T-helper 22 cell (primary cell): ENCODE measurements at places on chromosomes 6 and 20.

GRCh38 chr6:143598466-143599080 lies 79.2 kb upstream of the PHACTR2 start:
- DNase-seq: peak; percentile 2

DNA sequence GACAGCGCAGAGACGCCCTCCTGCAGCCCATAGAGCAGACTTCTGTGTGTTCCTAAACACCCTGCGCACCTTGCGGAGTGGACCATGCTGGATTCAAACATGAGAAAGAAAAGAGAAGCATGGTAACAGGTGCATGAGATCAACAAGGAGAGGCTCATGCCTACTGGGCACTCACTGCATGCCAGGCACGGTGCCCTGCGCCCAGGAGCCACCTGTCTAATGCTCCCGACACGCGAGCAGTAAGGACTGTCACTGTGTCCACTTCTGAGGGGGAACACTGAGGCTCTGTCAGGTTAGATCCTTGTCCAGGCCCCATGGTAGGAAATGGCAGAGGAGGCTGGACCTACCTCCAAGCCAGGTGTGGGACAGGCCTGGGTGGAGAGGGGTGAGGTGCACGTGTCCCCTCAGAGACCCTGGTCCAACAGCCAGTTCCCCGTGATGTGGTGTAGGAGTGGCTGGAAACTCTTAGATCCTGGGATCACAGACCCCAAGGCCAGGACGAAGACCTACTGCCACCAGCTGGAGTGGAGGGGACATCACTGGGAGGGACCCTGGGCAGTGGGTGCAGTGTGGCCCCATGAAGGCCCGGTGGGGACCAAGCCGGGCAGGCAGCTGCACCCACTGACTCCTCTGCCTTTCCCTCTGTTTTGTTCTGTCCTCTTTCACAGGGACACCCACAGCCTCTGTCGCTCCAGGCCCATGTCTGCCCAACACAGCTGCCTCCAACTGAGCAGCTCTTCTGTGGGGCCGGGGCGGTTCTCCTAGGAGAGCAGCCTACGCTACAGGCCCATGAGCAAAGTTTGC lies 29.5 kb downstream of the ZBP1 start:
- DNase-seq: no peak

DNA sequence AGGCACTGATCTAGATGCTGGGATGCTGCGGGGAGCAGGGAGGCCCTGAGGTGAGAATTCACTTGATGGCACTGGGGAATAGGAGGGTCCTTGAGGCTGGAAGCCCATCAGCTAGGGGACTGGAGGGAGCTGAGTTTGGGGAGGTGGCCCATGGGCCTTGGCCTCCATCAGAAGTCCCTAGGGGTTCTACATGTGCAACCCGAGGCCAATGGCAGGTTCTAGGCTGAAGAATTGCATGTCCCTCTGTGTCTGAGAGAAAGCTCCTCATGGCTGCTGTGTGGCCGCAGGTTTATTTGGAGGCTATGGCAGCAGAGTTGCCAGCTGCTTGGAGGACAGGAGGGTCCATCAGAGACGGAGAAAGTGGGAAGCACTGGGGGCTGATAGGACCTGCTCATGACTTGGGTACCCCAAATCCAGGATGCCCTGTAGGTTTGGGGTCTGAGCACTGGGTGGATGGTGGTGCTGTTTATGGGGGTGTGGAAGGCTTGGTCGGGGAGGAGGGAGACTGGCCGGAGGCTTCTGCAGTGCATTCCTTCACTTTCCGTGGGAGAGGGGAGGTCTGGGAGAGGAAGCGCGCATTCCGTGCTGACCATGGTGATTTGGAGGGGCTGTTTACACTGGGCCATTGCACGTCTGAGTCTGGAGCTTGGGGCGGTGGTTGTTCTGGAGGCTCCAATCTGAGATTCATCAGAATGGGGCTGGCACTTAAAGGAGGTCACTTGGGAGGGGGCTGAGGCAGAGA lies 24.8 kb upstream of the PHACTR3 start:
- DNase-seq: no peak

- DNase-seq: peak; percentile 66
These were observed 25.3 kb upstream of the TOP1 start for GRCh38 chr20:41003143-41003935.

- DNase-seq: no peak
These were observed 18.2 kb downstream of the GNAS-AS1 start for GRCh38 chr20:58832457-58832856.

DNA sequence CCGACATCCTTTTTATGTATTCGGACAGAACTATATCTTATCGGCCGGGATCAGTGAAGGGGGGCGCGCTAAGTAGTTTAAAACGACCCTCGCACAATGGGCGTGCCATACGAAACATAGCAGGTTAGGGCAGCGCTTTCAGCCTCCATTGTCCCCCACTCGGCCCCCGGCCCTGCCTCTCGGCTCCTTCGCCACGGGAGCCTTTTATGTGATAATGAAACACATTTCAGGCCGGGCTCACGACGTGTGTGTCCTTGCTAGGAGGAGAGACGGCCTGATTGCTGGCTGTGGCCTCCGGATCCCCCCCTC lies 5.3 kb downstream of the FOXA2 start:
- no peak for DNase-seq

DNA sequence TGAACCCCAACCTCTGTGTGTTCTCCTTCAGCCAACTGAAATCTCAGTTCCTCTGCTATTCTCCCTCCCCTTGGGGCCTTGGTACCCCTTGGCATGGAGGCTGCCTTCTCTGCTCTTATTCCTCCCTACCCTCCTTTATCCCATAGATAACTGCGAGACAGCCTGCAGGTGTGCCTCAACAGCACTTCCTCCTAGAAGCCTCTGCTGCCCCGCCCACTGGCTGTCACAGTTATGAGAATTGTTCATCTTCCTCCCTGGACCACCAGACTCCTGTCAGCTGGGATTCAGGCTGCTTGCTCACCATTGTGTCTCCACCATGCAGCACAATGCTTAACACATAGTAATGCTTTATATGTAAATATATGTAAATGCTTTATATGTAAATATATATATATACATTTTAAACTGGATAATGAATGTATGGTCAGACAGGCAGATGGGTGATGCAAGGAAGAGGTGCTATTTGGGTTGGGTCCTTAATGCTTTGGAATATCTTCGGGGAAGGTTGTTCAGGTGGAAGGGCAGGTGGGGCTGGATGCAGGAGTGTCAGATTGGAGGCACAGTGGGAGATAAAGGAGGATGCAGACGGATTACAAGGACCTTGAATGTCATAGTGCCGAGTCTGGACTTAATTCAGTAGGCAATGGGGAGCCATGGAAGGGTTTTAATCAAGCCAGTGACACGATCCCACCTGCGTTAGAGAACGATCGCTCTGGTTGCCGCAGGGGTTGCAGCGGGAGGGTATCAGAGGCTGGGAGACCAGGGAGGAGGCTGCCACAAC lies 4.9 kb downstream of the CDH22 start:
- no peak for DNase-seq

DNA sequence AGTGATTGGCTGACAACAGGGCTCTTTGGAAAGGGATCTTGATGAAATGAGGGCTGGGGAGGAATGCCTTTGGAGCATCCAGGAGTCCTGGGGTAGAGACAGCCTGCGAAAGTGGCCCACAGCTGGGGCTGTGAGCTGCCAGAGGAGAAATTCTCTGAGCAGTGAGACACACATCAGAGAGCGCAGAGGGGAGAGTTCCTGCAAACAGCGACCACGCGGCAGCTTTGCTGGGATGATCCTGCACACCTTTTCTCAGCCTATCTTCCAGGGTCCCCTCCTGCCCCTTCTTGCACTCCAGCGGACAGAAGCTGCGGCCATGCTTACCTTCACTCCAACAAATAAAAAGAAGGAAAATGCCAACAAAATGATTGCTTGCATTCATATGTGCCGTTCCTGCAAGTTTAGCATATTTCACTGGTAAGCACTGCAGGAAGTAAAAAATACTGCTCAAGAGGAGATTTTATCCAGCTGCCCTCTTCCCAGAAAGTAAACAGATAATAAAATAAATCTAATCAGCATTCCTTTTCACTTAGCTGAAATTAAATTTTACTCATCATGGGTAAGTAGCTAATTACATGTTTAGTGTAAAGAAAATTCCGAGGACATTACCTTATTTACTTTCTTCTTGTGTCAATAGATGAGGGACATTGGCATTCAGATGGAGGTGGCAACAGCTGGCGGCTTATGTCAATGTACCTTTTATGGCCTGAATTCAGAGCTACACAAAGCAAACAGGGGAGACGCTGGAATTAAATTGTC lies 339.9 kb upstream of the ARID1B start:
- DNase-seq: no peak

DNA sequence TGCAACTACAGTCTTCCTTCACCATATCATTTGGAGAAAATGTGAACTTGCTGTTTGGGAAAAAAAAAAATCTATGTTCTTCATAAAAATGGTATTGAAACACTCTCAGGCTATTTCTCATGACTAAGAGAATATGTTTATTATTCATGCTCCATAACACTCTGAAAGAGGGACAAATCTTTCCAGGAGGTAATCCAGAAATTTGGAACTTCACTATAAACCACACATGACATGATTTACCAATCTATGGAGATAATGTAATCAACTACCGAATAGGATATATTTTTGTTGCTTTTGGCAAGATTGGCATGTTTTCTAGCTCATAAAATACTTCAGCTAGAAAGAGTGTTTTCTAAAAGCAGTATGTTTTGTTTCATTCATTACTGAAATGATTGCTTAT lies 56.3 kb downstream of the THEMIS start:
- no peak for DNase-seq

GRCh38 chr6:11900662-11901598 lies 111.2 kb upstream of the HIVEP1 start:
- DNase-seq: no peak

GRCh38 chr6:100078509-100078908 lies 84.5 kb upstream of the MCHR2 start:
- no peak for DNase-seq

DNA sequence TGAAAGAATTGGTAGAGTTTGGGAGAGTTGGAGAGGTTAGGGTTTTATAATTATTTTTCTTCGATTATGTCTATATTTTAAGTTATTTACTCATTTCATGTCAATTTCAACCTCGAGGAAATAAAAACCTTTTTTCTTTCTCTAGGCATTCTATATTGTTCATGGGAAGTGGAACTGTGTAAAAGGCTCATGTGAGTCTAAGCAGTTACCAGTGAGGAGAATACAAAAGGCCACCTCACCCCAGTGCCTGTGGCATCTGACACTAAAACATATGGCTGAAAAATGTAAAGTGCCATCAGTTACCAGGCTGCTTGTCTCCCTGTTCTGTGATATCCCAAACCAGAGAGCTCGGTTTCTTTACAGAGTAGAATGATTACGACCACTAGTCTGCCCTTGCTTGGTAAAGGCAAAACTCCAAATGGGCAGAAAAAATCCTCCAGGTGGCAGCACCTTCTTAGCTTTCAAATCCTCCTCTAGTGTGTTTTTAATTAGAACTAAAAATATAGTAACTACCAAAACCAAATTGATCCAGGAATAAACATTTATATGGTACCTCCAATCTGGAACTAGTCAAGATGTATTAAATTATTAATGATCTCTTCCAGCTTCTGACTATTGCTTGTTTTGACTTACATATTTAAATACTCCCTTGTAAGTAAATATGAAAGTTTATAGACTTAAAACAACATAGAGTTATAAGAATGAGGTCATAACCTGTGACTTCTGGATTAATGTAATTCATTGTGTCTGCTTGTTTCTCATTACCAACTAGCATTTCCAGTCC lies 122.6 kb upstream of the MCHR2 start:
- DNase-seq: no peak

GRCh38 chr6:134962421-134962820 lies 12.5 kb upstream of the ALDH8A1 start:
- no peak for DNase-seq

GRCh38 chr20:59413326-59413865 lies 113.0 kb downstream of the EDN3 start:
- no peak for DNase-seq

GRCh38 chr6:28838634-28839442 lies 84.9 kb downstream of the TRIM27 start:
- peak; percentile 48 for DNase-seq

- DNase-seq: no peak
These were observed 671.7 kb upstream of the NRSN1 start for GRCh38 chr6:23454080-23454976.

DNA sequence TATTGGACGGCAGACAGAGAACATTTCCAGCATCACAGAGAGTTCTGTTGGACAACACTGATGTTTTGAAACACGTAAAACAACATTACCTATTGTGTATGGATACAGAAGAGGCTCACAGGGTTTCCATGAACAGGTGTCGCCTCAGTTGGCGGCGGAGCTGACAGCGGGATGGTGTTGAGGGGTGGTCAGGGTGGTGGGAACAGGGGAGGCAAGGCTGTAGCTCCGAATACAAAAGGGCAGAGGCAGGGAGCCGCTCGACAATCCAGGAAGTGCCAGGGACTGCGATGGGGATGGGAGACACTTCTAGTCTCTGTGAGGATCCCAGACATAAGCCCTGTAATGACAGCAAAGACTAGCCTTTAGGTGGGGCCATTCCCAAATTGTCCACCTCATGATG lies 14.5 kb upstream of the PI16 start:
- no peak for DNase-seq

- DNase-seq: no peak
These were observed 413.1 kb downstream of the PLCB1 start for GRCh38 chr20:8545212-8545611.

DNA sequence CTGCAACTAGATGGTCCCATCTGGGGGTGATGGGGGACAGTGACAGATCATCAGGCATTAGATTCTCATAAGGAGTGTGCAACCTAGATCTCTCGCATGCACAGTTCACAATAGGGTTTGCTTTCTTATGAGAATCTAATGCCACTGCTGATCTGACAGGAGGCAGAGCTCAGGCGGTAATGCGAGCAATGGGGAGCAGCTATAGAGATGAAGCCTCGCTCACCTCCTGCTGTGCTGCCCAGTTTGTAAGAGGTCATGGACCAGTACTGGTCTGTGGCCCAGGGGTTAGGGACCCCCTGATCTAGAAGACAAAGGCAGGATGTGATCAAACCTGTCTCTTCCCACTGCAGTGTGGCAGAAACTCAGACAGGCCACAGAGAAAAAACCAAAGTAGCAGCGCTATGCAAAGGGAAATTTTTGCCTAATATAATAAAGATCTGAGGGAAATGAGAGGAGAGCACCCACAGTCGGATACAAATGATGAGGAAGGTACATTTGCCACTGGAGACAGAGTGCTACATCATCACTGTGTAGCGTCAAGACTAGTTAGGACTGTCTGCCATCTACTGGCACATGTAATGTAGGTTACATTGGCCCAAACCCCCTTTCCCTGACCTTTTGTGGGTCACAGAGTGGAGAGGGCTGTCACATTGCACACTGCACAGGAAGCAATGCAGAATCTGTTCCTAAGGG lies 4.1 kb upstream of the LY86 start:
- DNase-seq: no peak

GRCh38 chr6:6823568-6824224 lies 235.2 kb downstream of the LY86 start:
- no peak for DNase-seq

DNA sequence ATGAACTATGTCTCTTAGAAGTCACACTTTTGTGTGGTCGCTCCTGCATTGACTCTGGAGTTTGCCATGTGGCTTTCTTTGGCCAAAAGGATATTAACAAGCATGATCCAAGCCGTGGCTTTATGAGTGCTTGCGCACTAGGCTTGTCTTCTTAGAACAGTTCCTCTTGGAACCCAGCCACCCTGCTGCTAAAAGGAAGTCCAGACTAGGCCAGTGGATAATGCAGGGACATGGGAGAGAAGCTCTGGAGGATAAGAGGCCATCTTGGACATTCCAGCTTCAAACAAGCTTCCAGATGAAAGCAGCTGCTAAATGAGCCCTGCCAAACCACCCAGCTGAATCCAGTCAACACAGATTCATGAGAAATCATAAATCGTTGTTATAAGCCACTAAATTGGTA lies 346.4 kb downstream of the CDC5L start:
- no peak for DNase-seq
